ENCODE measurements at places on chromosomes 13 and 19. TPM values are rescaled to one million over a fixed set of nuclear protein-coding genes. Genes with fewer than 3 reads are reported as not detected.

Gene PROZ
- not detected for total RNA-seq

GRCh38 chr19:566403-566802, 6.0 kb upstream of the BSG start:
- DNase-seq: no peak

GRCh38 chr13:80979035-80979641, 638.2 kb upstream of the SPRY2 start:
- peak; percentile 46 for DNase-seq

DNA sequence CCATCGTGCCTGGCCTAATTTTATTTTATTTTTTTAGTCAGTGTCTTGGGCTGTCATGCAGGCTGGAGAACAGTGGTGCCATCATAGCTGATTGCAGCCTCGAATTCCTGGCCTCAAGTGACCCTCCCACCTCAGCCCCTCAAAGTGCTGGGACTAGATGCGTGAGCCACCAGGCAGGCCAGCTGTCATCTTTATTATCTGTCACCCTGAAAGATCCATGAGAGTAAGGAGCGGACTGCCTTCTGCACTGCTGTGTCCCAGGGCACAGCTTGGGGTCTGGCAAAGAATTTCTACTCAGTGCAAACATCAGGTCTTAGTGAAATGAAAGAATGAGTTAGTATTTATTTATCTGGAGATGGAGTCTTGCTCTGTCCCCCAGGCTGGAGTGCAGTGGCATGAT, 9.5 kb upstream of the TLE5 start:
- no peak for DNase-seq

DNA sequence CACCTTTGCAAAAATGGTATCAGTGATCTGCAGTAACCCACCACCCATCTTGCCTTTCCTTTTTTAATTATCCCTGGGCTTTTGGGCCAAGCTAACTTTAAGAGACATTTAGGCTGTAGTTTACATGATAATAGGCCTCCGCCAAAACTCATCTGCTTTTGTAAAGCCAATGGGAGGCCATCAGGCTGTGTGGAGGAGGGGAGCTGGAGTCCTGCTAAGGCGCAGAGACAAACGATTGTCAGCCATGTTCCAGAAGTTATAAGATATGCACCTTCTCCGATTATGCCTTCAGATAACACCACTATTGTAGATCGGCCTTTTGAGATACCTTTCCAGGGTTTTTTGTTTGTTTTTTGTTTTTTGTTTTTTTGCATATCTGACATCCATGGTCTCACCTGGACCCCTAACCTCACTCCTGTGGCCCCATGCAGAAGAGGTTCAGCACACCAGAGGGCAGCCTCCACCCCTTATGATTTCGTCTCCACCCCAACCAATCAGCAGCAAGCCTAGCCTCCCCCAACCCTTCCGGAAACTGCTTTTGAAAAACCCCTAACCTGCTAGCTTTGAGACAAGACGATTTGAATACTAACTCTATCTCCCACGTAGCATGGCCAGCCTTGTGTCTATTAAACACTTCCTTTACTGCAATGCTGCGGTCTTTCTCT, 113.9 kb upstream of the UBL3 start:
- no peak for DNase-seq

- no peak for DNase-seq
Observed at GRCh38 chr19:13693889-13694288, 70.4 kb upstream of the MRI1 start.

- DNase-seq: no peak
Observed at GRCh38 chr13:29582171-29582570, 13.3 kb downstream of the SLC7A1 start.
